ENCODE measurements at places on chromosomes 5 and 9. TPM values are rescaled to one million over a fixed set of nuclear protein-coding genes. Genes with fewer than 3 reads are reported as not detected.

ANKRD34B gene
- polyA plus RNA-seq = not detected

GGTA1 gene
- not detected for polyA plus RNA-seq

- H3K4me3 ChIP-seq = no peak overlapping the region
- no peak overlapping the region for H3K27ac ChIP-seq
- no peaks in the 10 kb centered on the region for H3K27me3 ChIP-seq
- no peaks in the 10 kb centered on the region for H3K36me3 ChIP-seq
- no peaks in the 10 kb centered on the region for H3K4me1 ChIP-seq
- DNase-seq = no peak
These were observed 212.7 kb upstream of the SMC2 start for GRCh38 chr9:103881419-103881818.

- no peak overlapping the region for H3K4me3 ChIP-seq
- no peak for DNase-seq
- no peaks in the 10 kb centered on the region for H3K4me1 ChIP-seq
- H3K36me3 ChIP-seq = no peaks in the 10 kb centered on the region
- H3K27ac ChIP-seq = no peak overlapping the region
These were observed 83.4 kb upstream of the PCA3 start for GRCh38 chr9:76680716-76681425.
